Stomach (tissue), 19 donors: ENCODE measurements at places on chromosomes 1 and 21.
A peak's percentile ranks its signal among the peaks of the same experiment; 100 is the strongest.

DNA sequence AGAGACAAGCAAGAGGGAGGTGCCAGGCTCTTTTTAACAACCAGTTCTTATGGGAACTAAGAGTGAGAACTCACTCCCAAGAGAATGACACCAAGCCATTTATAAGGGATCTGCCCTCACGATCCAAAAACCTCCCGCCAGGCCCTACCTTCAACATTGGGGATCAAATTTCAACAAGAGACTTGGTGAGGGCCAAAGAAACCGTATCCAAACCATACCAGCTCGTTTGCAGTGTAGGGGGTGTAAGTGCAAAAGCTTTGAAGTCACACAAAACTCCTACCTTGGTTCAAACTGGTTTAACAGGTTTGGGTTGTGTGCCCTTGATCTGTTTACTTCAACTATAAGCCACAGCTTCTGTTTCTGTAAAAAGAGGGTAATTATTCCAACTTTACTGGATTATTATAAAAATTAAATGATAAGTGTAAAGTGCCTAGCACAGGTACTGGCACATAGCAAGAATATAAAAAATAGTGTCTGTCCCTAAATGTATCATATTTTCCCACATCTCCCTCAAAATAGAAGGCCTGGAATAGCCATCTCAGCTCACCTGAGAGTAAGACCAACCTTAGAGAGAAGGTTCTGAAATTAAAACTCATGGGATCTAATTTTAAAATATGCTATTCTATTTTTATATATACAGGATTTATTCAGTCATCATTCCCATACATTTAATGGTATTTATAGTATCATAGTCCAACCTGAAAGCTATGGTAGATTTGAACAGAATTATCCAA lies 7.0 kb upstream of the USP25 start:
- peak; percentile 86 for DNase-seq

- DNase-seq: no peak
Measured at GRCh38 chr1:155033524-155033923, at the start of the genes DCST1 and DCST2. Gene DCST1 (plus strand): TSS chr1:155033824. CDS start chr1:155034037, 213 bp downstream. Gene DCST2 (minus strand): TSS chr1:155033781. CDS start chr1:155033701, 80 bp downstream.

DNA sequence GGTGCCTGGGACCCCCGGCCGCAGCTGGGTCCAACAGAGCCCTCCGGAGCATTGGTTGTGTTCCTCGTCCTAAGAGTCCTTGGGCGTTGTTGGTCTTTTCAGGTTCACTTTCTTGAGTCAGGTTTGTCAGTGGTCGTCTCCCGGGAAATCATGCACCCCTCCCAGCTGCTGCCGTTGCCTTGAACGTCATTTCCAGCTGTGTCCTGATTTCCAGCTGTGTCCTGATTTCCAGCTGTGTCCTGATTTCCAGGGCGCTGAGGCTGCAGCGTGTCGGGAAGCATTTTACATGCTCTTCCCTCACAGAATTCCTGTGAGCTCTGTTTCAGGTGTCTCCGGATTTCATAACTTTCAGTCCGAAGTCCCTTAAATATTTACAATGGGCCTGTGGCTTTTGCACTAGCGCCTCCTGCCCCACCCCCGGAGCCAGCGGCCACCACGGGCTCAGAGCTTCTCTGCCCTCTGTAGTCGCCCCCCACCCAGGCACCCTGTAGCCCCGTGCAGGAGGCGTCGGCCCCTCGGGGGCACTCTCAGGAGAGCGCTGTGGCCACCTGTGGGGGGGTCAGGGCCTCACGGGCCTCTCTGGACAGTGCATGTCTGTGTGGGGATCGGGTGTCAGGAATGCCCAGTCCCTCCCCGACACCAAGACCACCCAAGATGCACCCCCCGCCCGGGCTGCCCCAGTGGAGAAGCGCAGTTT lies 66.7 kb downstream of the COL18A1 start:
- peak; percentile 87 for DNase-seq

DNA sequence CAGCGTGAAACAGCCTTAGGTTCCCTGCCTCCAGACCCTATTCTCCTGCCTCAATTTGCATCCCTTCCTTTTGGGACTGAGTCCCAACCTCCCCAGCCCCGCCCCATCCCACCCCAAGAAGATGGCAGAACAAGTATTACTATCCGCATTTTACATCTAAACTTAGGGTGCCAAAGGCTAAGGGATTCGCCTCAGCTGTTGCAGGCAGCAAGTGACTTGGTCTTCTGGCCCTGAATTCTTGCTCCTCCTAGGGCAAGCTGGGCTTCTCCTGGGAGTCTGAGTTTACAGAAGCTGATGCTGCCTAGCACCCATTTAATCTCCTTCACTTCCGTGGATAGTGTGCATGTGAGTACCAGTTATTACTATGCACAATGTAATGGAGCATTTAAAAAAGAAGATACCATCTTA lies 161.3 kb upstream of the NR5A2 start:
- DNase-seq: no peak

DNA sequence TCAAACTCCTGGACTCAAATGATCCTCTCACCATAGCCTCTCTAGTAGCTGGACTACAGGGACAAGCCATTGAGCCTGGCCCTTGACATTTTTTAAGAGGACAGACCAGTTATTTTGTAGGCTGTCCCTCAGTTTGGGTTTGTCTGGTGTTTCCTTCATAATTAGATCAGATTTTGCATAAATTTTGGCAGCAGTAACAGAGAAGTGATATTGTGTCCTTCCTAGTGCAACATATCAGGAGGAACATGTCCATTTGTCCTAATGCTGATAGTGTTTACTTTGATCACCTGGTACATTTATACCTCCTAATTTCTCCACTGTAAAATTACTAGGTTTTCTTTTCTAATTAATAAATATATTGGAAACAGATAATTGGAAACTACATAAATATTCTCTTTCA lies 5.9 kb upstream of the NID1 start:
- DNase-seq: no peak

- no peak for DNase-seq
Measured at GRCh38 chr1:162319493-162320175, 57.0 kb downstream of the SPATA46 start.

GRCh38 chr1:156080241-156080862 lies 1.9 kb downstream of the MEX3A start:
- no peak for DNase-seq

GRCh38 chr1:114390960-114391359 lies 120.0 kb downstream of the TRIM33 start:
- DNase-seq: no peak

DNA sequence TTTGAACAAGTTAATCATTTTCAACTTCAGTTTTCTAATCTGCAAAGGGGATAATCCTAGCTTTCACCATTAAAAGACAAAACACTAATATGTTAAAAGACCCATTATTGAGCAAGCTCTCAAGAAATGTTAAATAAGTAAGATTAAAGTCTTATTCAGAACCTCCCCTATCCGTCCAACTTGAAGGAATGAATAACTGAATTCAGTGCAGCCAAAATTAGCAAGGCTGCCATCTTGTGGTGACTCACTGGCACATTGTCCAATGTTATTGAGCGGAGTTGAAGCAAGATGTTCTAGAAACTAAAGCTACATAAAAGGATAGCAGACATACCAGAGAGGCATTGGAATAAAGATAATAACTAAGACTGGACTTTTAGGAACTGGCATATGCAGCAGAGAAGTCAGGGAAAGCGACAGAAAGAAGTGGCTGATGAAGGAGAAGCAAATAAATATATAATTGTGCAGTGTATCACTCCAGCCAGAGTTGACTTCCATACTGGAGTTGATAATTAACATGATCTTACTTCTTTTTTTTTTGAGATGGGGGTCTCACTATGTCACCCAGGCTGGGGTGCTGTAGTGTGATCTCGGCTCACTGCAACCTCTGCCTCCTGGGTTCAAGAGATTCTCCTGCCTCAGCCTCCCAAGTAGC lies 8.2 kb upstream of the CAP1 start:
- DNase-seq: peak; percentile 66

- no peak for DNase-seq
Measured at GRCh38 chr1:206970446-206970845, at the start of gene FCAMR. Gene FCAMR (minus strand): TSS chr1:206970460. CDS start chr1:206970125, 335 bp downstream.

DNA sequence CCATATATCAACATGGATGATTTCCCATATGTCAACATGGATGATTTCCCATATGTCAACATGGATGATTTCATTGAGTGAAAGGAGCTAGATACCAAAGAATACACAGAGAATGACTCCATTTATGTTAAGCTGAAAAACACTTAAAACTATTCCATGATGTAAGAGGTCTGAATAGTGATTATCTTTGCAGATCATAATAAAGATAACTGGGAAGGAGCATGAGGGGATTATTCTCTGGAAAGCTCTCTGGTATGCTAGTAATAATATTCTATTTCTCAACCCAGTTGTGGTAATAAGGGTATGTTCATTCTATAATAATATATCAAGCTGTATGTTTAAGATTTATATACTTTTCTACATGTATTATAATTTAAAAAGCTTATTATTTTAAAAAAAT lies 14.1 kb downstream of the SYNJ1 start:
- DNase-seq: no peak

DNA sequence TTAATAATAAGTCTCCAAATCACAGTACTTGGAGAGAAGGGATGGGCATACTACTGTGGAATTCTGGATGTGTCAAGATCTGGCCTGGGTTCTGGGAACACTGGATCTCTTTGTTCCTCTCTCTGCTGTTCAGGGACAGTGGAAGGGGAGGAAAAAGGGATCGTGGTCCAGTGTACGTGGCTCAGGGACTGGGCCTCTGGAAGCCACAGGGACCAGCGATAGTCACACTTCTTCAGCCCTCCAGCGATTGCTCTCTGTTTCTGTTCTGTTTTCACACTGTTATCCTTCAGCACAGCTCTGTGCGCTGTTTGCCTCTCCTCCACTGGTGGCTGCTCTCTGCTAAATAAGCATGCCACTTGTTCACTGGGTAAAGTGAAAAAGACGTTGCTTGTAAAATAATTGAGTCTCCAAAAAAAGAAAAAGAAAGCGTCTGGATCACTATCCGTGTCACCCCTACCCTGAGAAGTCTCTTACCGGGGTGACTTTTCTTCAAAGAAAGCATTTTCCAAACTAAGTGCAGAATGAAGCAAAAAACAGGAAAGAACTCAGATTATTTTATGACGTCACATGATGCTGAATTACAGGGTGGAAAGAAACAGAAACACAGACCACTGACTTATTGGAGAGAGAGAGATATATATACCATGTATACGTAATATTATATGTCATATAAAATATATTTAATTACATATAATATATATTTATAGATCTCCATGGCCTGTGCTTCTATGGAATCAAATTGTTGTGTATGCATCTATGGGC lies 279.4 kb downstream of the RGS7 start:
- DNase-seq: no peak

GRCh38 chr1:51276286-51276685 lies 40.2 kb downstream of the RNF11 start:
- no peak for DNase-seq

GRCh38 chr1:215479567-215479966 lies 87.5 kb upstream of the KCTD3 start:
- DNase-seq: no peak

- DNase-seq: no peak
Measured at GRCh38 chr1:156853761-156854160, 5.2 kb downstream of the INSRR start.

DNA sequence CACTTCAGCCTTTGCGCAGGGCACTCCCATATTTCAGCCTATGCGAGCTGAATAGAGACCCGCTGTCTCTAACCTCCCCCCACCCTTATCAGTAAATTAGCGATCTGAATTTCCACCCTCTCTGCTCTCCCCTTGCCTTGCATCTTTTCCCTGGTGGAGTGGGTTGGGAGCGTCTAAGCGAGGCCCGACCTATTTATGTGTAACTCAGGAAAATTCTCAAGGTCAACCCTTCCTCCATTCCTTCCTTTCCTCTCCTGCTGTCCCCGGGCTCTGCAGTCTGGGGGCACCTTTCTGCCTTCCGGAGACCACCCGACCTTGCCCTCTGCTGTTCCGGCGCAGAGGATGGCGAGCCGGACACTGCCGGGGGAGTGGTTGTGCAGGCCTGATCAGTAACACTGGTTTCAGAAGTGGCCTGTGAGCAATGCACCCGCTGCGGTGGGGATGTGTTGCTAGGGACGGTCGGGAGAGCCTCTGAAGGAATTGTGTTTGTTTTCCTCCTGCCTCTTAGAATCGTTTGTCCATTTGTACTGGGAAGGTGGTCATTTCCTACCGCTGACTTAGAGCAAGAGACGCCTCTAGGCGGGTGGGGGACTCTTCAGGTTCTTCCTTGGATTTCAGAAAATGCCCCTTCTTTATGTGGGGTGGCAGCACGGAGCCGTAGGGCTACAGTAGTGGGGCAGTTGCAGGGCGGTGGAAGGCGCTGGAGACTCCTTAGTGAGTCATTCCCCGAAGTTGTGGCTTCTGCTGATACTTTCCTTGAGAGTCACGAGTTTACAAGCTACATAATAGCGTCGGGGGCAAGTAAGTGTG lies 513 bp downstream of the MGST3 start:
- DNase-seq: peak; percentile 58

DNA sequence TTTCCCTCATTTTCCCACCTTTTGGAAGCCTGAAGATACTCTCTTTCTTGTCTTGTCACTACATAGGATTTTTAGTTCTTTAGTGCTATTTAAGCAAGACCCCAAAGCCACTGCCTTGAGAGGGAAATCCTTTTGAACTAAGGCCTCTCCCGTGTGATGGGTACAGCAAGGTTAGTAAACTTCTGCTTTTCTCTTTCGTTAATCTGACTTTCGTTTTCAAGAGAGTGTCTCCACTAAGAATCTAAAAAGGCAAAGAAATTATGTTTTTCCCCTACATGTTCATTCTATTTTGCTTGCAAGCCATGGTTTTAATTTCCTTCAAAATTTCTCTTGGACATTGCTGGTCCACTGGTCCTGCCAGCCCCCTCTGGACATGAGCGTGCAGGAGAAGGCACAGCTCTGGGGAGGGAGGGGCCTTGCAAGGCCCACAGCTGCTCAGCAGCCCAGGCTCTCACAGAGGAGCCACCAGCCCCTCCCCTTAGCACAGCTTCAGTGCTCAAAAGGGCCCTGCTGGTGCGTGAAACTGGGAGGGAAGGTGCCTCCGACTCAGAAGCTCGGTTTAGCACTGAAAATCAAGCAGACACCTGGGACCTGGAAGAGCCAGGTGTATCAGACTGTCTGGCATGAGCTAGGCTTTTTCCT lies 210.9 kb upstream of the GALNT2 start:
- DNase-seq: no peak

GRCh38 chr1:219660666-219661463 lies 48.0 kb upstream of the ZC3H11B start:
- DNase-seq: peak; percentile 96

- DNase-seq: no peak
Measured at GRCh38 chr1:43843684-43844083, 89.9 kb upstream of the ARTN start.

DNA sequence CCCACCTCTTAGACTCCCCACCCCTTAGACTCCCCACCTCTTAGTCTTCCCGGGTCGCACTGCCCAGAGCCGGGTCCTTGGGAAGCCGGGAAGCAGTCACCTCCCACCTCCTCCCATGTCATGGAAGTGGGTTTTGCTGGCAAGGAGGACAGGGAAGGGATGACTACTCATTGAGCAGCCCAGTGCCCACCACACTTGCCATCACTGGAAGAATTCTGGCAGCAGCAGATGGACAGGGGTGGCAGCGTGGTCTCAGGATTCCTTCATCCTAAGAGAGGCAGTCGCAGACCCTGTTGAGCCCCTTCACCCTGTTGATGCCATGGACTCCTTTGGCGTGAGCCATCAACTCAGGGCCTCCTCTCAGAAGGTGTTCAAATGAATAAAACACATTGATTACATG lies 140.8 kb downstream of the PGBD5 start:
- no peak for DNase-seq

GRCh38 chr21:15437883-15438282 lies 291.9 kb upstream of the USP25 start:
- no peak for DNase-seq

GRCh38 chr1:40665335-40666171 lies at the start of gene RIMS3:
Gene RIMS3 (minus strand): TSS chr1:40665682. CDS start chr1:40641925, 23,757 bp downstream.
- DNase-seq: peak; percentile 83
